ENCODE measurements at places on chromosomes 13 and 19. TPM values are rescaled to one million over a fixed set of nuclear protein-coding genes. Genes with fewer than 3 reads are reported as not detected.

IRGC gene
- not detected for total RNA-seq

UPF1 gene
- total RNA-seq: 84.5 TPM

SLC15A1 gene
- not detected for total RNA-seq

TMEM147 gene
- 101 TPM for total RNA-seq

TEX26 gene
- not detected for total RNA-seq

KLK2 gene
- not detected for total RNA-seq

TGFBR3L gene
- 5.6 TPM for total RNA-seq

TMC4 gene
- total RNA-seq: 0.20 TPM

LTBP4 gene
- total RNA-seq: 23.3 TPM

TMIGD2 gene
- not detected for total RNA-seq

ZNF610 gene
- 4.8 TPM for total RNA-seq

S1PR2 gene
- total RNA-seq: 11.9 TPM

FGF22 gene
- not detected for total RNA-seq

ADGRE1 gene
- total RNA-seq: not detected

AMER2 gene
- not detected for total RNA-seq

SERP2 gene
- total RNA-seq: 8.0 TPM

GATAD2A gene
- 55.7 TPM for total RNA-seq

TEX29 gene
- total RNA-seq: 0.26 TPM

CCDC169 gene
- total RNA-seq: 1.6 TPM

ZNF264 gene
- 55.3 TPM for total RNA-seq

CDX2 gene
- total RNA-seq: not detected

CELF5 gene
- total RNA-seq: not detected

OR7A17 gene
- not detected for total RNA-seq

MYBPC2 gene
- not detected for total RNA-seq

SMIM24 gene
- not detected for total RNA-seq

SELENOV gene
- not detected for total RNA-seq

ZNF584 gene
- 16.0 TPM for total RNA-seq

BST2 gene
- 63.1 TPM for total RNA-seq

FPR3 gene
- total RNA-seq: 0.07 TPM

NACC1 gene
- total RNA-seq: 96.6 TPM

ONECUT3 gene
- not detected for total RNA-seq

ZSWIM4 gene
- total RNA-seq: 19.4 TPM
